NCI-H2081 treated with DMSO at 0.1 percent for 48 hours (cell line): ENCODE measurements at places on chromosomes 6 and 20.

DNA sequence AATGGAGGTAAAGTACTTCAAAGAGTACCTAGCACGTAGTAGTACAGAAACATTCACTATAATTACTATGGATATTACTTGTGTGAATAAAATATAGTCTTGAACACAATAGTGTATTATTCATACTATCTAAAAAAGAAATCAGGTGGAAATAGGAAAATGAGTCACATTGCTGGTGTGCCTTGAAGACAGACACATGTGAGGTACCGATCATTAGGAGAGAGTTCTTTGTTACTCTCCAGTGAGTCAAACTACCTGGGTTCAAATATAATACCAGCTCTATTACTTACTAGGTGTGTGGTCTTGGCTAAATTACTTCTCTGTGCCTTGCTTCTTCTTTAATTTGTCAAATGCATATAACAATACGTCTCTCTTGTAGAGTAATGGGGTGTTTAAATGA is 50.8 kb upstream of the BEND6 start:
- no peak for DNase-seq

GRCh38 chr6:27720607-27721580 is 191.3 kb downstream of the OR2B2 start:
- DNase-seq = no peak

DNA sequence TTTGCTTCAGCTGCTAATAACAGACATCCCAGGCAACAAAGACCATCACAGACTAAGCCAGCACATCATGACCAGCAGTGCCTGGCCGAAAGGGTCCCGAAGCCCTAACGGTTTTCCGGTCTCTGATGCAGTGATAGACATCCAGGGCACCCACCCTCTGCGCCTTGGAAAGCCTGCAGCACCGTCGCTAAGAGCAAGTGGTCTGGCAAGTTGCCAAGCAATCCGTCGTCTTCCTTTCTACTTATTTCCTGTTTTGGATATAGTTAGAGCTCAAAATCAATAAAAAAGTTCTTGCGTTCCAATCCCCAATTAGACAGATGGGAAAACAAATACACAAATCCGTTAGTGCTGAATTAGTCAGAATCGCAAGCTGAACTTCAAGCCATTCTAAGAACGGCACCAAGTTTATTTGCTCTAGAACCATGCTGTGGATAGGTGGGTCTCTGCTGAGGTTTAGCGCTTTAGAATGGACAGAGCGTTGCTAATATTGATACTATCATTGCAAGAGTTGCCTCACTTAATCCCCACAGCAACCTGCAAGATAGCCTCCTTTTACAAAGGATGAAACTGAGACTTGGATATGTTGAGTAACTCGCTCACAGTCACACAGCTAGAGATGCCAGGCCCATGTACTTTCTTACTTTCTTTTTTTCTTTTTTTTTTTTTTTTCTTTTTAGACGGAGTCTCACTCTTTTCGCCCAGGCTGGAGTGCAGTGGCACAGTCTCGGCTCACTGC is 163.3 kb upstream of the SNX9 start:
- DNase-seq = no peak

DNA sequence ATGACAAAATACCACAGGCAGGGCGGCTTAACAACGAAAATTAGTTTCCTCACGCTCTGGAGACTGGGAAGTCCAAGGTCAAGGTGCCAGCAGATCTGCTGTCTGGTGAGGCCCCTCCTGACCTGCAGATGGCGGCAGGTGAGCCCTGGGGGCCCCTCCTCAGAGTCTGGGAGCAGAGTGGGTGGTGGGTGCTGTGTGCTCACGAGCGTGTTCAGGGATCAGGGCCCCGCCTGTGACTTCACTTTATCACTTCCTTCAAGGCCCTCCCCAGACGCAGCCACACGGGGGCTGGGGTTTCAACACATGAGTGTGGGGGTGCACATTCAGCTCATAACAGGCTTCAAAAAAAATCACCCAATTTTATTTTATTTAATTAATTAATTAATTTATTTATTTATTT is 39.3 kb downstream of the SLC2A4RG start:
- DNase-seq = no peak

DNA sequence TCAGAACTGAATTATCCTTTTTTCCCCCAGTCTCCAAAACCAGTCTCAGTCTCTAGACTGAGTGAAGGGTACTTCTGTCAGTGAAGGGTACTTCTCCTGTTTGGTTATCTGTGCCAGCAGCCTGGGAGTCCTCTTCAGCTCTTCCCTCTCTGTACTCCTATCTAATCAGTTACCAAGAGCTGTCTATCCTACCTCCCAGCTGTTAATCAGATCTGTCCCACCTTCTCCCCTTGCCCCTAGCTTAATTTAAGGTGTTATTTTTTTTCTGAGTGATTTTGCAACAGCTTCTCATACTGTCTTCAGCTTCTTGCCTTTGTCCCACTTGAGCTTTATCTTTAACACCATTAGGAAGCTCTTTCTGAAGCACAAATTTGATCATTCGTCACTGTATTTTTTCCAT is 491.9 kb upstream of the SOX4 start:
- no peak for DNase-seq

DNA sequence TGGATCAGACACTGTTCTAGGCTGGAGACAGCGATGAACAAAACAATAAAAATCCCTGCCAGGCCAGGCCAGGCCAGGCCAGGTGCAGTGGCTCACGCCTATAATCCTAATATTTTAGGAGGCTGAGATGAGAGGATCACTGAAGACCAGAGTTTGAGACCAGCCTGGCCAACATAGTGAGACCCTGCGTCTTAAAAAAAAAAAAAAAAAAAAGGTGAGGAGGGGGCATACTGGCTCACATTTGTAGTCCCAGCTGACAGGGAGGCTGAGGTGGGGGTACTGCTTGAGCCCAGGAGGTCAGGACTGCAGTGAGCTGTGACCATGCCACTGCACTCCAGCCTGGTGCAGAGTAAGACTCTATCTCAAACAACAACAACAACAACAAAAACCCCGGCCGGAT is 4.5 kb downstream of the MUCL3 start:
- DNase-seq = no peak

DNA sequence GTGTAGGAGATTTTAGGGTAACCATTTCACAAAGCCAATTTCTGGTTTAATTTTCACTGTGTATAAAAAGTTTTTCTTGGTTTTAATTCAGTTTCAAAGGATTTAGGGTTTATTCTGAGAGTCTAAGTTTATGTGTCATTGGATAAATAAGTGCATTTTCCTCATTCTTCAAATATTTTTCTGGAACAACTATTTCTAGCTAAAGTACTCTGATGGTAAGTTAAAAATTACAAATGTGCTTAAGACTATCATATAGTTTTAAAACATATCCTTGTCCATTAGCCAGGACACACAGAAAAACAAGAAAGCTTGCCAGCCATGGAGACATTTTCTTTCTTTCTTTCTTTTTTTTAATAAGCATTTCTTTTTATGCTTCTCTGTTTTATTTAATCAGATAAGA is 333.0 kb downstream of the RFPL4B start:
- DNase-seq = no peak

DNA sequence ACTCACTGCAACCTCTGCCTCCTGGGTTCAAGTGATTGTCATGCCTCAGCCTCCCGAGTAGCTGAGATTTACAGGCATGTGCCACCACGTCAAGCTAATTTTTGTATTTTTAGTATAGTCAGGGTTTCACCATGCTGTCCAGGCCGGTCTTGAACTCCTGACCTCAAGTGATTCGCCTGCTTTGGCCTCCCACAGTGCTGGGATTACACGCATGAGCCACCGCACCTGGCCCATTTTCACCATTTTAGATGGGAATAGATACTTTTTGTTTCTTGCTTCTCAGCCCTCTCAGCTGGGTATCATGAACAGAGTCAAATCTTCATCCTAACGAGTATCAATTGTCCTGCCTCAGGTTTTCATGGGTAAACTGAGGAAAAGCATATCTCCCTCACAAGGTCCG is 235.0 kb downstream of the CDC5L start:
- DNase-seq = no peak

DNA sequence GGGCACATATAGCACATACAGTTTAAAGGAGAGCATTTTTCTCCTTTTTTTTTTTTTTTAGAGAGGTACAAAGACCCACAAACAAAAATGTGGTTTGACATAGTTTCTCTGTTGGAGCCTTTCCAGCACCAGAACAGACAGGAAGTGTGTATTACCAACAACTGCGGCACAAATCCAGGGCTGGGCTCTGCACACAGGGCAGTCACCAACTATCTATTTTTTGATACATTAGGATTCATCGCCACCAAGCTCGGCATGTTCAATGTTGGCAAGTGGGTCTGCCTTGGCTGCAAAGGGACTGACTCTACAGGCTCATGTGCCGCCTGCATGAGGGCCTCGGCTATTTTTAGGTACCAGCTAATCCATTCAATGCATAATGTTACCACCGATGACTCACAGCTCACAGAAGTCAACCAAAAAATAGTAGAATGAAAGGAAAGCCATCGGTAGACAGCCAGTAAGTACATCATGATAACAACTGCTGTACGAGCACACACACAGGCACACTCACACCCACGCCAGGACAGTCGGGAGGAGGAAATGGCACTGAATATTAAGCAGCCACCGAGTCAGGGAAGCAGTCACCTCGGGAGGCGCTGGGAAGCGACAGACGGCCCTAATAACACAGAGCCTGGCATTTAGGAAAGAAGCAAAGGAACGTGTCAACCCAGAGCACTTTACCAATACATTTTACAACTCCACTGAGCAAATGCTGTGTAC is 81.6 kb downstream of the GMPR start:
- no peak for DNase-seq

- no peak for DNase-seq
Measured at GRCh38 chr6:38241200-38241871, 398.4 kb downstream of the BTBD9 start.
